Fibroblast of skin of abdomen (primary cell): ENCODE measurements at places on chromosomes 4 and X.

- no peak for DNase-seq
Measured at GRCh38 chrX:41164449-41164848, 79.2 kb downstream of the USP9X start.

GRCh38 chrX:30196322-30196721 is 19.0 kb upstream of the MAGEB2 start:
- DNase-seq: no peak

GRCh38 chr4:185272245-185272644 is 62.8 kb downstream of the SNX25 start:
- no peak for DNase-seq

GRCh38 chr4:10074076-10074766 is 42.4 kb downstream of the WDR1 start:
- DNase-seq: no peak

DNA sequence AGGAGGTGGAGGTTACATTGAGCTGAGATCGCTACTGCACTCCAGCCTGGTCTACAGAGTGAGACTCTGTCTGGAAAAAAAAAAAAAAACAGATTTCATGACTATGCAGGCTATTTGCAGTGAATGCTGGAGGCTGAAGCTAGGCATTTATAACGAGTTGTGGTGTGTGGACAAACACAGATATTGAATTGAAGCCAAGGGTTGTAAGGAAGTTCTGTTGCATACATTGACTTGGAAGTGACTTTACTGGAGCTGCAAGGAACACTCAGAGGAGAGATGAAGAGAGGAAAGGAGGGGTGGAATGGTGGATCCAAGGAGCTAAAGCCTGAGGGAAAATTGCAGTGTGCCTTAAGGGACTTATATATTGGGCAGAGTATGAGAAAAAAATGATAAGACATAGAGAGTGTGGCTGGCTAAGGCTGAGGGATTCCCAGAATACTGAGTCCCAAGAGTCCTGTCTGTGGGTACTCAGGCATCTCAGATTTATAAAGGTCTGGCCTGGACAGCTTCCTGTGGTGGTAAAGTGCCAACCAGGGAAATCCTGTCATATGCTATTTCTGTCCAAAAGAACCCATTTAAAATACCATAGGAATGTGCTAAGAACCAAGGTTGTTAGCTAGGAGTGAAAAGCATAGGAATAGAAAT is 87.8 kb upstream of the GUCY1A1 start:
- peak; percentile 40 for DNase-seq

DNA sequence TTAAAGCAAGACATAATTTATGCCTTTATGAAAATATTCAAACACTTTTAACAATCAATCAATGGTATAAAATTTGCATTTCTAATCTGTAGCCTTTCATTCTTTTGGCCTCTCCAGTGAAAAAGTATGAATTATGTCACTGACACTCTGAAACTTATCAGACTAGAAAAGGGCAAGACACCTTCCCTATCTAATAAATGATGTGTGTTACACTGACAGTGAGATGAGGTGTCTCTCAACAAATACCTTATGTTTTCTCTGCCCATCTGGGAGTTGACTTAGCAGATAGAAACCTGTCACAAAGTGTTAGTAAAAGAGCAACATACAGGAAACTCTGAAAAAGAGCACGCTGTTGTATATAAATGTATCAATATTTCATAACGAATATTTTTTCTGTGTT is 94.2 kb upstream of the TECRL start:
- DNase-seq: no peak

GRCh38 chrX:25204182-25204581 is 188.4 kb upstream of the ARX start:
- DNase-seq: no peak

DNA sequence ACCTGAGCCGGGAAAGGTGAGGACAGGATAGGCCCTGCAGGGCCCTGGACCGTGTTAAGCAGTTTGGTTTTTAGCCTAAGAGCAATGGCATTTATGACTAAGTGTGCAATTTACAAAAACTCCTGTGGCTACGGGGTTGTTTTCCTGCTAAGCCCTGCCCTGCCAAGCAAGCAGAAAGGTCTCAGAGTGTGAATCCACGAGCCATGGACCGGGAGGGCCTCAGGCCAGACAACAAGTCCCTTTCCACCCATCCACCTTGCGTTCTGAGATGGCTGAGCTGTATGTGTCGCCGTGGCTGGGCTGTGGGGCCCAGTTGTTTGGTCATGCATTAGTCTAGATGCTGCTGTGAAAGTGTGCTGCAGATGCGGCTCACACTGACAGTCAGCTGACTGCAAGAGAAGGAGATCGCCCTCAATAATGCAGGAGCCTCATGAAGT is 33.9 kb upstream of the AFAP1 start:
- DNase-seq: peak; percentile 58

- peak; percentile 96 for DNase-seq
Measured at GRCh38 chr4:163494360-163495241, at the start of gene TMA16. TMA16 (plus strand) TSS chr4:163494690; CDS start chr4:163494802, 112 bp downstream.

- DNase-seq: no peak
Measured at GRCh38 chrX:116823677-116824076, 360.9 kb upstream of the CT83 start.

DNA sequence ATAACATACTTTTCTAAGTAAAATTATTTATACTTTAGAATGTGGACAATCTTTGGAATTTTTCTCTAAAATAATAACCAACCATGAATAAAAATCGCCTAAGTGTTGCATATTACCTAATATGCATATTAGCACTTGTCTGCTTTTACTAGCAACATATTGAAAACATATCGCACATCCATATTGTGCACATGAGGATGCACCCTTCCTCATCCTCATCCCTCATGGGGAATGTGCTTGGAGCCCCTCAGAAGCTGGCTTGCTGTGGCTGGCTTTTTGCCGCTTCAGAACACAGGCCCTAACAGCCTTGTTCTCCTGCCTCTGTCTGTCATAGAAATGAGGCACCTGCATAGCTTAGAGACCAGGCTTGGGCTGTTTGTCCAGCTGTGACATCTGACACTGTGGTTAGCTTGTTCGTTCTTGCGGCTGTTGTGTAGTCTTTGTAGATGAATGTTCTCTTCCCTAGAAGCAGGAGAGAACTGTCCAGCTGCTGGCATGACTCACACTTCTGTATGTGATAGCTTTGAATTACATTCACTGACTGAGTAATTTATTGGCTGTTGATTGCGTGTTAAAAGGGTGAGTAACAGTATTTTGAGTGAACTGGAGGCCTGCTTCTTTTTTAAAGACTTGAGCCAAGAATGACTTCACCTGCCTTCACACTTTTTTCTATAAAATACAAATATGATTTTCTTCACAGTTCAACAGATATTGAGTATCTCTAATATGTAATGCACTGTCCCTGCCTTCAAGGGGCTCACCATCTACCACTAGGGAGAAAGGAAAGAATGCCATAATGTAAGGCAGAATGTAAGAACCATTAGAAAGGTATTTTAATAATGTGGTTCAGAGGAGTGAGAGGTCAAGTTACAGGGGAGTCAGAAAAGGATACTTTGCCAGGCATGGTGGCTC is 81.9 kb downstream of the HMGB2 start:
- DNase-seq: peak; percentile 100

DNA sequence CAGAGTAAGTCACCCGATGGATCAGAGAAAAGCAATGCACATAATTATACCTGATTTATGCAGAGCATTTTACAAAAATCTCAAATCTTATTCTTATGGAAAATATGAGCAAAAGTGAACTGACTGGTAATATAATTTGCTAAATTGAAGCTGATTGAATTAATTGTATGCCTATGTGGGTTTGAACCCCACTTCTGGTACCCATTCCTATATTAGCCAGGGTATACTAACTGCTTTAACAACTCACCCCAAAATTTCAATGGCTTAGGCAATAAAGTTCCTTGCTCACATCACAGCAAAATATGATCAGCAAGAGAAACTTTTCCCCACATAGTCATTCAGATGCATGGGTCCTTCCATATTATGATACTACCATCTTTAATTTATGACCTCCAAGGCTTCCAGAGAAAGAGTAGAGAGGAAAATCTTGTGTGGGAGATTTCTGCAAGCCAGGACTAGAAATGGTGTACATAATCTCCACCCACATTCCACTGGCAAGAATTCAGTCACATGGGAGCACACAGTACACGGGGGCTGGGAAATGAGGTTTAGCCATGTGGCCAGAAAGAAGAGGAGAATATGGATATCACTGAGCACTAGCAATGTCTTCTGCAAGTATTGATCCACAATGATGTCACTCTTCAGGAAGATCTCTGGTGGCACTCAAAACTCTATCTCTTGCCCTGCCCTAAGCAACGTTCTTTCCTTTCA is 640.7 kb downstream of the BCOR start:
- peak; percentile 24 for DNase-seq

DNA sequence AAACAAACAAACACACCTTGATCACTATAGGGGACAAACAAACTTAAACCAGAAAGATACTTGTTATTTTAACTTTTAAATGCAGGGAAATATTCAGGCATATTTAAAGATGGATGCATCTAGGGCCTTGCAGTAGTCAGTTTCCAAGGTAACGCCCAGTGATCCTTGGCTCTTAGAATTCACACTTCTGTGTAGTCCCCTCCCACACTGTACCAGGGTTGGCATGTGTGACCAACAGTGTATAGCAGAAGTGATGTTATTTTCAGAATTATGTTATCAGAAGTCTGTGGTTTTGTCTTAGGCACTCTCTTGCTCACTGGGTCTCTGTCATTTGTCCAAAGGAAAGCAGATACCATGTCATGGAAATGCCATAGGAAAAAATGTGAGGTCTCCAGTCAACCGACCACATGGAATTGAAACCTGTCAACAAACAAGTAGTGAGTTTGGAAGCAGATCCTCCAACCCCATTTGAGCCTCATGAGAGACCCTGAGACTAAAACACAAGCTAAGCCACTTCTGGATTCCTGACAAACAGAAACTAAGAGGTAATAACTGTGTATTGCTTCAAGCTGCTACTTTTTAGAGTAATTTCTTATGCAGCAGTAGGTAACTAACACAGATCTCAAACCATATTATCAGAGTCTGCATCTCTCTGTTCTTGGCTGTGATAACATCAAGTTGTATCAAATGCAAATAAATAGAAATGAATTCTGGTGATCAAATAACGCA is 670.3 kb downstream of the KCTD8 start:
- no peak for DNase-seq

GRCh38 chrX:38965888-38966287 is 164.6 kb downstream of the MID1IP1 start:
- DNase-seq: no peak

DNA sequence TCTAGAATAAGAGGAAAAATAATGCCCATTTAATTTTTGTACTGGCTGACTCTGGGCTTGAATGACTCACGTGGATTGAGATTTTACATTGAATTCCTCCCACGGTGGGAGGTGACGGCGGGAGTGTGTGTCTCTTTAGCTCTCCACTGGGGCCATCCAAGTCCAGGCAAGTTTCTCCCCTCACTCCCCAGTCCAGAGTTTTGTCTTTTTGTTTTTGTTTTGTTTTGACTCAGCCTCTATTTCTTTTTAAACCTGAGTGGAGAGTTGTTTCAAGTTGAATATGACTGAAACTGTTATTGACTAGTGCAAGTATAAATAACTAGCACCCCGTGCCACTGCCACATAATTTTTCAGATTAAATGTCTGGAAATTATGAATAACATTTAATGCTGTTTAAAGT is 13.6 kb downstream of the CHST7 start:
- DNase-seq: peak; percentile 58

GRCh38 chr4:158710814-158711213 is 12.4 kb downstream of the PPID start:
- peak; percentile 9 for DNase-seq

GRCh38 chrX:46185923-46186810 is 359.1 kb downstream of the ZNF674 start:
- DNase-seq: no peak

- DNase-seq: peak; percentile 5
Measured at GRCh38 chrX:27186671-27187070, 276.5 kb downstream of the PPP4R3C start.

DNA sequence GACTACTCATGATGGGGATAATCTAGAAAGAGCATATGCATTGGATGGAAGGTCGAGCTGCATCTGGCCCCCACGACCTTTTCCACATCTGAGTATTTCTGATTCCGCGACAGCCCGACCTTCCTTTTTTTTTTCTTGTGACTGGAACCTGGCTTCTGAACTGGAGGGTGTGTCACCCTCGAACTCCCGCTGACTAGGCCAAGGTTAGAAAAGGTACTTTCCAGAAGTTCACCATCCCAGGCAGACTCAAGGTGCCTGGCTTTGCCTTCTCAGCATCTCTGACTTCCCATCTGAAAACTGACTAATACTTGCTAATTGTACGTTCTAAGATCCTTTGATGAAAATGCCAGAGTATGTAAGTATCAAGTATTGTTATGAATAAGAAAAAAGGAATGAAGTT is 49.3 kb upstream of the CD40LG start:
- no peak for DNase-seq

DNA sequence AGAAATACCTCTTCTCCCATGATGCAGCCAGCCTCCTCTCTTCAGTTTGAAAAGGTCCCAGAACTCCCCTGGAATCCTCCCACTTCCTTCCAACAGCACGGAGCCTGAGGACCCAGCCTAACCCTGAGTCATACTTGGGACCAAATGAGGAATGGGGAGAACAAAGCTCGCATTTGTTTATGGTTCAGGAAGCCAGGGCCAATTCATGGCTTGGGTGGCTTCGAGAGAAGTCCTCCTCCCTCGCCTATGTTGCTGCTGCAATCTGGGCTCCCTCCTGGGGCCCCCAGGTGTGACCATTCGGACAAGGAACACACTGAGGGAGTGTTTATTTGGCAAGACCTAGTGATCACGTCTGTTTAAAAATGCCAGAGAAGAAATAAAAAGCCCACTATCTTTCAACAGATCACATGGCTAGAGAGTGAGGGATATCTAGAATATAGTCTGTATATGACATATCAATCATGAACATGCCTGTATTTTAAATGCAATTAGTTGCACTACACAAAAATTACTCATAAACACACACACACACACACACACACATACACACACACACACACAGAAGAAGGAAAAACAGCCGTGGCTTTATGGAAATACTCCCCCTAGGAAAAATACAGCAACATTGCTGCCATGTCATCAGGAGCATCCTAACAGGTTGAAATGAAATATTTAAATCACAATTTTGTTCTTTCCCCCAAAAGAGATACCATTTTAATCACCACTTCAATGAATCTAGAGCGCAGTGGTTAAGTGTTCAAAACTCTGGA is 155.7 kb upstream of the MAP3K15 start:
- DNase-seq: peak; percentile 74

DNA sequence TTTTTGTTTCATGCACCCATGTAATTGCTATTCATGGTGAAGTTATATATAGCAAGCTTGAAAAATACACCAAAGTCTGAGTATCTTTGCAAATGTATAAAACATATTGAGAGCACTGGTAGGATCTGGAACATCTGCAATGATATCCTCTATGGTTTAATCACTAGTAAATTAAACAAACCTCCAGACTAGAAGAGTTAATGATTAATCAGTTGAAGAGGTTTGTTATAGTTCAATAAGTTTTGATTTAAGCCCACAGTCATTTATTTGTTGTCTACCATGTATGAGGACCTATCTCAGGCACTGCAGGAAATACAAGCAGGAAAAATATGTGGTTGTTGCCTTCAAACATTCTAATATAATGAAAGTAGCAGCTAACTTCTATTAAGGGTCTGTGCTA is 16.5 kb downstream of the CYBB start:
- DNase-seq: no peak
